ENCODE measurements at places on chromosomes 6 and 20. TPM values are rescaled to one million over a fixed set of nuclear protein-coding genes. Genes with fewer than 3 reads are reported as not detected.

DNA sequence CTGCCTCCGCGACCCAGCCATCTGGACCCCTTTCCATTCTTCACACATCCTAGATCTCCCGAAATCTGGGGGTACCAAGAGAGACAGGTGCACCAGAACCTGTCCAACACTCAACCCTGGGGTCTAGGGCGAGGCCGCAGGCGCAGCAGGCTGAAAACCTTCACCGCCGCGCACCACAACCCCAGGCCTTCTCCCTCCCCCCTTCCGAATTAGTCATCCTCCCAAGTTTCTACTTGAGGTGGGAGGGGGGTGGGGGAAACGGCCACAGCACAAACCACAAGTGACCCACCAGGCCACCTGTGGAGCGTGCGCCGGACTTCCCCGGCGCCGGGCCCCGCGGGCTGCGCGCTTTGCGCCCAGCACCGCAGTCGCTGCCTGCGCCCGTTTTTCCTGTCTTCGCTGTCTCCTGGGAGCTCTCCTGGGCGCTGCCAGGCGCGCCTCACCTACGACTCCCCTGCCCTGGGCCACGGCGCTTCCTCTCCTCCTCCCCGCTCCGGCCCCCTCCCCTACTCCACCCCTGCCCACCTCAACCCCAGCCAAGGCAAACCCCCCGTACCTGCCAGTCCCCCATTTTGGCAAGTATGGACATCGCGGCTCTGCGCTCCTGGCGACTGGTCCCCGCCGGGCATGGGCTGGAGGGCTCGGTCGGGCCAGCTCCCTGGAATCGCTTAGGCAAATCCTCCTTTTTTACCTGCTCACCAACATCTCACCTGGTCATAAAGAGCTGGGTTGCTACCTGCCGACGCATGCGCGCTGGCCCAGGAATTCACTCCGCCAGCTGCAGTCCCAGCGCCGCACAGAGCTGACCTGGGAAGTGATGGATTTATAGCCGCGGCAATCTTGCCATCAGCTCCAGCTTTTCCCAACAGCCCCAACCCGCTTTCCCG lies 4.2 kb upstream of the TFAP2A start:
- DNase-seq = peak; percentile 92

DNA sequence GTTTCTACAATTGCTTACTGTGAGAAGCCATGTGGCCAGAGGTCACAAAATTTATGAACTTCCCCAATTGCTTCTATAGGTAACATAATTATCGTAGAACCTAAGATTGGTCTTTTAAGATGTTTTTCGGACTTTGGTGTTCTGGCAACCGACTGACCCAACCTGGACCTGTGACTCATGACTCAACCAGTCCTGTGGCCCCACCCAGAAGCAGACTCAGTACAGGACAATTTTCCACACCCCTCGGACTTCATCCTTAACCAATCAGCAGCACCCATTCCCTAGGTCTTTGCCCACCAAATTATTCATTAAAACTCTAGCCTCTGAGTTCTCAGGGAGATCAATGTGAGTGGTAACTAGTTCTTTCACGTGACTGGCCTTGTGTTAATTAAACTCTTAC lies 26.4 kb upstream of the AKAP12 start:
- no peak for DNase-seq

- DNase-seq = no peak
Measured at GRCh38 chr20:58579819-58580473, 64.7 kb upstream of the APCDD1L start.

- DNase-seq = no peak
Measured at GRCh38 chr20:4651536-4651935, 70.2 kb upstream of the PRND start.

- DNase-seq = no peak
Measured at GRCh38 chr6:155004017-155004416, 8.9 kb downstream of the TIAM2 start.

The KIFC1 gene
- total RNA-seq = 101 TPM

The SAMD5 gene
- total RNA-seq = 0.17 TPM

The MOG gene
- 2.0 TPM for total RNA-seq
